ENCODE measurements at places on chromosomes 4 and X.
A peak's percentile ranks its signal among the peaks of the same experiment; 100 is the strongest.

DNA sequence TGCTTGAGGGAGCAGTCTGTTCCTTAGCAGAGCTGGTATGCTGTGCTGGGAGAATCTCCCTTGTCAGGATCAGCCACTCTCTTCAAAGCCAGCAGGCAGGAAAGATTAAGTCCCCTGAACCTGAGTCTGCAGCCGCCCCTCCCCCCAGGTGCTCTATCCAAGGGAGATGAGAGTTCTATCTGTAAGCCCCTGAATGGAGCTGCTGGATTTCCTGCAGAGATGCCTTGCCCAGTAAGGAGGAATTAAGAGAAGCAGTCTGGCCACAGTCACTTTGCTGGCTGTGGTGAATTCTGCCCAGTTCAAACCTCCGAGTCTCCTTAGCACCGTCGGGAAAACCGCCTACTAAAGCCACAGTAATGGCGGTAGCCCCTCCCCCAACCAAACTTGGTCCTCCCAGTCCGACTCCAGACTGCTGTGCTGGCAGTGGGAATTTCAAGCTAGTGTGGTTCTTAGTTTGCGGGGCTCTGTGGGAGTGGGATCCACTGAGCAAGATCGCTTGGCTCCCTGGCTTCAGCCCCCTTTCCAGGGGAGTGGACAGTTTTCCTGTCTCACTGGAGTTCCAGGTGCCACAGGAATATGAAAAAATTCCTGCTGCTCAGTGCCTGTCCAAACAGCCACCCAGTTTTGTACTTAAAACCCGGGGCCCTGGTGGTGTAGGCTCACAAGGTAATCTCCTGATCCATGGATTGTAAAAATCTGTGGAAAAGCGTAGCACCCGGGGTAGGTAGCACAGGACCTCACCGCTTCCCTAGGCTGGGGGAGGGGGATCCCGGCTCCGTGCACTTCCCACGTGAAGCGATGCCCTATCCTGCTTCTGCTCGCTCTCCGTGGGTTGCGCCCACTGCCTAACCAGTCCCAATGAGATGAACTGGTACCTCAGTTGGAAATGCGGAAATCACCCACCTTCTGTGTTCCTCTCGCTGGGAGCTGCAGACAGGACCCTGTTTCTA is 38.0 kb downstream of the RAB28 start:
- no peak for DNase-seq

DNA sequence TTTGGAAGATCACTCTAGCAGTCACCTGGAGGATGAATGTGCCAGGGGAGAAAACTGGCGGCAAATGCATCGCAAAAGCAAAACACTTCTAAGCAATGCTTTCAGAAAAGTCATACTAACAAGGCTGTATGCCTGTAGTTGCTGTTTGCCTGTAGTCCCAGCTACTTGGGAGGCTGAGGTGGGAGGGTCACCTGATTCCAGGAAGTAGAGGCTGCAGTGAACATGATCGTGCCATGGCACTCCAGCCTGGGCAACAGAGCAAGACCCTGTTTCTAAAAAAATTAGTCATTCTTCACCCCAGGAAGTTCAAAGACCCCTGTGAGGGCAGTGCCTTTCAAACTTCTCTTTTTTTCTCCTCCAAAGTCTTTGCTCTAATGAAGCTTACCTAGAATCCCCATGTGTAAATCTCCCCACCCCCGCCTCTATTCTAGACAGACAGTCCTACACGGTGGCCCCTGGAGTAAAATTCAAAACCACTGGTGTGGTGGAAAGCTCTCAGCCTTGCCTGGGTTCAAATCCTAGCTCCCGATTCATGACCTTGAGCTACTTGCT is 5.5 kb downstream of the SOWAHD start:
- no peak for DNase-seq

GRCh38 chr4:137430171-137430570 is 102.1 kb downstream of the PCDH18 start:
- DNase-seq, result no peak

- DNase-seq, result no peak
Observed at GRCh38 chrX:17679820-17680219, 57.5 kb upstream of the SCML1 start.

- DNase-seq, result no peak
Observed at GRCh38 chr4:97394653-97395052, 748.6 kb downstream of the STPG2 start.

- DNase-seq, result no peak
Observed at GRCh38 chr4:168723020-168723419, 226.2 kb downstream of the PALLD start.

GRCh38 chrX:69162361-69162865 is 2.8 kb downstream of the PJA1 start:
- DNase-seq, result no peak

GRCh38 chrX:34343001-34343400 is 210.9 kb upstream of the FAM47A start:
- no peak for DNase-seq

DNA sequence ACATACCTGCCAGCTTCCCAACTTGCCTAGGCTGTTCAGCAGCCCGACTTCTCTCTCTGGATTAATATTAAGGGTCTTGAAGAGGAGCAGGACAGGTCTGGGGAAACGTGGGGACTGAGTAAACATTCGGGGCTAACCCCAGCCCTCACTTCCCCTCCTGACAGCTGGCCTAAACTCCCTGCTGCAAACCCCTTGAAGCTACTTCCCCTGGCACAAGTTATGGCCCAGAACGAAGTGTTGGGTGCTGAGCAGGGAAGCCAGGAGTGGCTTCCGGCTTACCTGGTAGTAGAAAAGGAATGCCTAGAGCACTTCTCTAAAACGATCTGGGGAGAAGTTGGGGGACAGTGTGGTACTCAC is 200.0 kb downstream of the BCOR start:
- no peak for DNase-seq

- no peak for DNase-seq
Observed at GRCh38 chrX:119374736-119375135, 24.4 kb upstream of the SLC25A43 start.

DNA sequence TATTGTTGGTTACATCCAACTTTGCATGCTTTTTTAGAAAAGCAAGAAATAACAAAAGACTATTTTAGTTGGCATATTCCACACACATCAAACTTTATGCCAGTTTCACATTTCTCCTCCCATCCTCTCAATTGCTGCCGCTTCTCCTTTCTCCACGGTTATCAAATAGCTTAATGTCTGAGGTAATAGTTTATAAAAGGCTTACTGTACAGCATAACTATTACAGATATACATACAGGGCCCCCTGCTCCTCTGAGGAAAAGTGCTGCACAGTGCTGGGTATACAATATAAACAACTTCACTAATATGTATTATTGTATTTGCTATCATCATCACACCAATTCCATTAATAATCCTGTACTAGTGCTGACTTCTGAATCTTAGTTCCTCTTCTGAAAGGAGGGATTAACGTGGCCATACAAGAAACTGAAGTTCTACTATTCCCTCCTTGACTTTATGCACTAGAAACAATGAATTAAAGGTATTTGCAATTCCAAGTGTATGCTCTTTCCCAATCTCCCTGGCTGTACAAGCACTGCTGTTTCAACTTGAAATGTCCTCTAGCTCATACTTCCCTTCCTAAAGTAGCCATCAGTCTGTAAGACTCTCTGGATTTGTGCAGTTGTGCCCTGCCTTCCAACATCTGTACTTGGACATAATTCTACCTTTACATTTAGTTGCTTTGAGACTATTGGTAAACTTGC is 2.5 kb downstream of the CCNI start:
- no peak for DNase-seq

- no peak for DNase-seq
Observed at GRCh38 chrX:140912606-140913005, 89.8 kb upstream of the SPANXB1 start.

- no peak for DNase-seq
Observed at GRCh38 chr4:108113229-108113628, 55.5 kb downstream of the LEF1 start.

- no peak for DNase-seq
Observed at GRCh38 chrX:101417190-101417589, 9.2 kb downstream of the HNRNPH2 start.

DNA sequence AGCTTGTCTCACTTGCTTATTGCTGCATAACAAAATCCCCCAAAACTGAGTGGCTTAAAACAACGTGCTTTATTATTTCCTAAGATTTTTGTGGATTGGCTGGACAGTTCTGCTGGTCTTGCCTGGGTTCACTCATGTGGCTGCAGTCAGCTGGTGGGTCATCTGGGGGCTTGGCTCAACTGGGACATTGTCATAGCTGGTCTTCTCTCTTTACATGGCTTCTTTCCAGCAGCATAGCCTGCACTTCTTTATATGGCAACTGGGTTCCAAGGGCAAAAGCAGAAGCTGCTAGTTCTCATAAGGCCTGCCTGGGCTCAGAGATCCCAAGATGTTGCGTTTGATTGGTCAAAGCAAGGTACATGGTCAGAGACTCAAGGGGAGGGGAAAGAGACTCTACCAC is 33.7 kb upstream of the STAG2 start:
- no peak for DNase-seq

DNA sequence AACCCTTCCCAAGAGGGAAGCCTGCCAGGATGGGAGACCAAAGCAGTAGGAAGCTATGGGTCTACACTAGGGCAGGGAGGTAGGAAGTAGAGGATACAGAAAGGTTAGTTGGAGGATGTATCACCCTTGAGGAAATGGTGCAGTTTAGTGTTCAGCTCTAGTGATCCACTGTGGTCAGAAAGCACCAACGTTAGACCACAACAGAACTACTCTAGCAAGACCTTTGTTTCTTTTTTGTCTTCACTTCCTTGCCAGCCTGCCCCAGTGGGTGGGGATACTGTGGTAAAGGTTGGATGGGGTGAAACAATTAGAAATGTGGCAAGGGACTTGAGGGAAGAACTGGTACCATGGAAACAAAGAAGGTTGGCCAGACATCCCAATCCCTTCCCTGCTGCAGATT is 83.3 kb downstream of the DDIT4L start:
- no peak for DNase-seq

- DNase-seq, result no peak
Observed at GRCh38 chr4:3085948-3086670, 11.6 kb downstream of the HTT start.

DNA sequence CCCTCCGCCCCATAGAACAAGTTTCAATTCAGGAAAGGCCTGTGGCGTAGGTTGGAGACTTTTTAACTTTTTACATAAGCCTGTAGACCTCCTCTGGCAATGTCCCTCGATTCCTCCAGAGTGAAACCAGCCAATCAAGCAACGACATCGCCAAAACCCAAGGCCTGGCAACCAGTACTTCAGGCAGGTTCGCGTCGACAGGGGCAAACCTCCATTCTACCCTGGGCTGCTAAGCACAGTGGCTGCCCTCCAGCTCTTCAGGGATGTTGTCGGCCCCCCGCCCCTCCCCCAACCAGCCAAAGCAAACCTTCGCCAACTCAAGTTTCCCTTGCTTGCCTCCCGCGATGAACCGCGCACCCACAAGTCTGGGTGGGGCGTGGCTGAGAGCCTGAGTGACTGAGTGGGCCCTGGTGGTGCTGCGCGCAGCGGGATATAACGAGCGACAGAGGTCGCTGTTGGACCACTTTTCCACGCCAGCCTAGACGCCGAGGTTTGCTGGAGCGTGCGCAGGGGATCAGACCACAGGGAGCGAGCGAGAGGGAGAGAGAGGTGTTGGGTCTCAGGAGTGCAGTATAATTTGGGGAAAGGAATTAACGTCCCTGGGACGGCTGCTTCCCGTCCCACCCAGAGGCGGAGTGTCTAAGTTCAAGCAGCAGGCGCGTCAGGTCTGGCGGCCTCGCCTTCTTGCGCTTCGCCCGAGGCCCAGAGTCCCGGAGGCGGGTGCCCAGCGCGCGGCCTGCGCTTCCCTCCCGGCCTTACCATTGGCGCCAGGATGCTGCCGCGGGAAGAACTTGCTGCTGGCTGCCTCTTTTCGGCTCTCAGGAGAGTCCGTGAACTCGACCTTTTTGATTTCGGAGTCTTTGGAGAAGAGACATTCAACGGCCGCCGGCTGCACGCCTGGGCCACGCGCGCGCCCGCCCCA is 9.0 kb upstream of the PITX2 start:
- peak; percentile 5 for DNase-seq

GRCh38 chr4:13516315-13516860 is 27.9 kb downstream of the NKX3-2 start:
- DNase-seq, result no peak

DNA sequence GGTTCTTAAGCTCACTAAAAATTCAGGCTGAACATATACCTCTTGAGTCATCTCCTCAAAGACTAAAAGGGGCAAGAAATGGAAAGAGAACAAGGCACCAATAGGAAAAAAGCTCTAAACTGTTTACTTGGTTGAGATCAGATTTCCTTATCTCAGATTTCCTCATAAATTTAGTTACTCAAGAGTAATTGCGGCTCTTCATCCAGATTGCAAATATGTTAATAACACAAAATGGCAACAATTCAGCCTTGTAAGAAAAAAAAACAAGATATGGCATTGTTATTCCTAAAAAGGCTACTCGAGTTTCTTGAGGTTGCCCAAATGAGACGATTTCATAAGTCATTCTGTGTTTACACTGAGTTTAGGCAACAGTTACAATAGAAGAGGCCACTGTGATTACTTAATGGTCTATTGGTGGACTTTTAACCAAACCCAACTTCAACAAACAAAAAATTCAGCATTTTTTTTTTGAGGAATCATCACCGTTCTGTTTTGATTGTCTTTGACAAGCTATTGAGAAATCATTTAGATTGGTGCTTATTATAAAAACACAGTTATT is 97.9 kb upstream of the PDHA1 start:
- DNase-seq, result no peak

DNA sequence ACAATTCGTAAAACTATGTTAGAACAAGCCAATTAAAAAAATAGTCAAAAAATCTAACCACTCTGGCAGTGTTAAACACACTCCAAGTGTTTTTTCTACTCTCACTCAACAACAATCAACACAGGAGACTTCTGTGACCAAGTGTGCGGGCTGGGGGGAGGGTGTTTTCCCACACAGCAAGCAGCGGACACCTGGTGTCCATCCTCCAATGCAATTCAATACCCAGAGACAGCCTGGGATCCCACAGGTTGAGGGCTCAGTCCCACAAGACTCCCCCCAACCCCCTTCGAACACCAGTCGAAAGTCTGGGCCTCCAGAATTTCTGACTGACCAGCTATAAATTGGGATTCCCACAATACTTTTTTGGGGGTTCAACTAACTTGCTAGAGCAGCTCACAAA is 8.3 kb upstream of the PIM2 start:
- no peak for DNase-seq

- peak; percentile 48 for DNase-seq
Observed at GRCh38 chr4:184343502-184344177, 126.0 kb upstream of the ENPP6 start.

DNA sequence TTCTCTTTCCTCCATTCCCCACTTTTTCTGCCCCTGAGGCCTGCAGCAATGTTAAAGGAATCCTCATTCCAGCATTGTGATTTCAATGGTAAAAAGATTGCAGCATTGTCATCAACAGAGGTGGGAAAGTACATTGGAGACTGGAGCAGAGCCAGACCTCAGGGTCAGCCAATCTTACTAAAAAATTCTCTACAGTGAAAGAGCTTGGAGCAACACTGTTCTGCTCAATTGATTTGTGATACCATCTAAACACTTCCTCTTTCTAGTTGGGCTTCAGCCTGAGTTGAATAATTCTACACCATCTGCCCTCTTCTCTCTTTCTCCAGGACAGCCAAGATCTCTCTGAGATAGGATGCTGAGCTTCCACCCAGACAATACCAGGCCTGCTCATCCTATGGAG is 176.5 kb downstream of the AR start:
- DNase-seq, result no peak
